ENCODE measurements at places on chromosomes 3 and 15.

DNA sequence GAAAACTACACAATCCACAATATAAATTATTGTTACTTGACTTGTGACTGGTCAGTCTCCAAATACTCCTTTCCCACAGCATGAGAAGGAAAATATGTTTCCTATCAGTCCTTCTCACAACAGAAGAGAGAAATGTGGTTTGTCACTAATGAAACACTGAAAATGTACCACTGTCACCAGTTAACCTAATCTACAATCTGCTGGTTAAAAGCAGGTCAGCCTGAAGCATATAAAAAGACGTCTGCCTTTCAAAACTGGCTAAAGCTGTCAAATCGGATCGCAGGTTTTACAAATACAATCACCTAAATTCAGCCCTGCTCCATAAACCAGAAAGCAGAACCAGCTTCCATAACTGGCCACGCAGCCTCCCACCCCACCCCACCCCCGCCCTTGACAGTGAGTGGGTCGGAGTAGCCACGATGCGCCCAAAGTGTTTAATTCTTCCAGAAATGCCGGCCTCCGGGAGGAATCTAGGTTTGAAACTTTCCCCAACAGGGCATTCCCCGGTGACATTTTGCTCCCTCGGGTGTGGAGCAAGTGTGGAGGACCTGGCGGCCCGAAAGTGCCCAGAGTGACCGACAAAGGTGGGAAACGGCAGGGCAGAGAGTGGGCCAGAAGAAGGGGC is 682 bp downstream of the ETFA start:
- peak; percentile 66 for DNase-seq

DNA sequence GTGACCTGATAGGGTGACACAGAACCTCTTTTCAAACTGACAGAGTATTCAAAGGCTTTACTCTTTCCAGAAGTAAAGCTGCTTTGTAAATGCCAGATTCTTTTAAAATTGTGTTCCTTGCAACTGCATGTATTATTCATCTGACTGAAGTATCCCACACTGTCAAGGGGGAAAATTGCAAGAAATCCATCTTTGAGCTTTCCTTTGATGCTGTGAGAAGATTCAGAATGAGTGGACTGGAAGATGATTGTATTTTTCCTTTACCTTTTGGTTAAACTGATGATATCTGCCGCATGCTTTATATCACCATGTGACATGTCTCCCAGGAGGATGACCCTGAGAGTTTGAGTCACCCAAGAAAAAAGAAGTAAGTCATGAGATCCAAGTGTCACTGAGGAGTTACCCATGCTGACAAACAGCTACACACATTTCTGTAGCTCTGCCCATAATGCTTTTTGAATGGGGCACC is 250.8 kb upstream of the CBLB start:
- DNase-seq: peak; percentile 31

DNA sequence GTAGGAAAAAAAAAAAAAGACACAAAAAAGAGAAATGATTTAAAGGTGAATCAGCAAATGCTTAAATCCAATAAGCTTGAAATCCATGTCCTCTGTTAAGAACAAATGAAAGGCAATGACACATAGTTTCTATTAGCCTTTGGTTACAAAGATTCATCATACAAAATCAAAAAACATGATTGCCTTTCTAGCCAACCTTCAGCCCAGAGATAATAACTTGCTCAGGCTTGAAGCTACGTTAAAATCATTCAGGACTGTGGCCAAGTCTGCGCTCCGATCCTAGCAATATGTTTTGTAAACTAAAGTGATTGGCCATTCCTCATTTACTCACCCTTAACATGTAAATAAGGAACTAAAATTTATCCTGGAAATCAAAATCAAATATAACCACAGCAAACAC is 556.7 kb downstream of the FGF12 start:
- no peak for DNase-seq

DNA sequence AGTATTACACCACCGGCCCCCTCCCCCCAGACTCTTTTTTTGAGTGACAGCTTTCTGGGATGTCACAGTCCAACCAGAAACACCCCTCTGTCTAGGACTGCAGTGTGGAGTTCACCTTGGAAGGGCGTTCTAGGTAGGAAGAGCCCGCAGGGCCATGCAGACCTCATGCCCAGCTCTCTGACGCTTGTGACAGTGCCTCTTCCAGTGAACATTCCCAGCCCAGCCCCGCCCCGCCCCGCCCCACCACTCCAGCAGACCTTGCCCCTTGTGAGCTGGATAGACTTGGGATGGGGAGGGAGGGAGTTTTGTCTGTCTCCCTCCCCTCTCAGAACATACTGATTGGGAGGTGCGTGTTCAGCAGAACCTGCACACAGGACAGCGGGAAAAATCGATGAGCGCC is 63.6 kb downstream of the AAGAB start:
- DNase-seq: no peak

DNA sequence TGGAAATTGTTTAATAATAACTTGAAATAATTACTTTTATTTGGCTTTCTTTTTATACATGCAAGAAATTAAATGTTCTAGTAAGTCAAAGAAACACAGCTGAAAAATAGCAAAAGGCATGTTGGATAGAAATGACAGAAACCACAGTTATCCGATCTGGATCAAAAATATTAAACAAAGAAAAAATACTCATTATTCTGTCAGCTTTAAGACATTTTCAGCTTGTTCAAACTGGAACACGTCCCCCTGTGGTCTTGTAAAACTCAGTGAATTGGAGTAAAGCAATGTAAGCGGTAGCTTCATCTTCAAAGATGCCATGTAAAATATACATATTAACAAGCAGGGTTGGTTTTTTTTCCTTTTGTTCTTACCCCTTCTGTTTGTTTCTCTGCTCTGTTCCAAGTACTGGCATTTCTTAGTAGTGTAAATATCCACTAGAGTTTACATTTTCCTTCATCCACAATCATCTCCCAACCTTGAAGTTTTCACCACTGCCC is 223.4 kb downstream of the IGSF11 start:
- no peak for DNase-seq

DNA sequence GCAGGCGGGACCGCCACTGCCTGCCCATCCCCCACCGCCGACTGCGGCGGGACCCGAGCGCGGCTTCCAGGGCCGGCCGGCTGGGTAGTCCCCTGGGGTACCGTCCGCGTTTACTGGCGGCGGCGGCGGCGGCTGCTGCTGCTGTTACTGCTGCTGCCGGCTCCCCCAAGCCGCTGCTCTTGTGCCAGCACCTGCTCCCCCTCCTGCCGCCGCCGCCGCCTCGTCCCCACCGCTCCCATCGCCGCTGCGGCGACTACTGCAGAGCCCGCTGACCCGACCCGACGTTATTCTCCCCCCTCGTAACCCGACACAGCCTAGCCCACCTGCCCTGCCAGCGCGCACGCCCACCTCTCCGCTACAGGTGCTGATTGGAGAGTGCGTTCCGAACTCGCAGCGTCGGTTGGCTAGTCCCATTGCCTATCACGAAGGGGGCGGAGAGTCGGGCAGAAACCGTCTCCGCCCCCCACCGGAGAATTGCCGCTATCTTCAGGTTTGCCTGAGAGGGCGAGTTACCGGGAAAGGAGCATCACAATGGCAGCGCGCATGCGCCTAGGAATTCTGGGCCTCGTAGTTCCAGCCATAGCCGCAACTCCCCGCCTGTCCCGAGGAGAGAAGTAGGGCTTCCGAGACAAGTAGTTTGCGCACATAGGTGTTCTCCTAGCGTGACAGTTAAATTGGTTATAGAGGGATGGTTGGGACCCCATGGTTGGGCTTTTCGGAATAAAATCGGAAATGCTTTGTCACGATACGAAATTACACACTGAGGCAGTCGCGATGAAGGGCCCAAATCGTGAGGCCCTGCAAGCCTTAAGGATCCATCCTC is at the start of gene TTBK2:
Gene TTBK2 (minus strand): TSS at position 260 of the 823 bp plus-strand sequence. CDS start 42,161 bp downstream, outside the sequence.
- peak; percentile 99 for DNase-seq

DNA sequence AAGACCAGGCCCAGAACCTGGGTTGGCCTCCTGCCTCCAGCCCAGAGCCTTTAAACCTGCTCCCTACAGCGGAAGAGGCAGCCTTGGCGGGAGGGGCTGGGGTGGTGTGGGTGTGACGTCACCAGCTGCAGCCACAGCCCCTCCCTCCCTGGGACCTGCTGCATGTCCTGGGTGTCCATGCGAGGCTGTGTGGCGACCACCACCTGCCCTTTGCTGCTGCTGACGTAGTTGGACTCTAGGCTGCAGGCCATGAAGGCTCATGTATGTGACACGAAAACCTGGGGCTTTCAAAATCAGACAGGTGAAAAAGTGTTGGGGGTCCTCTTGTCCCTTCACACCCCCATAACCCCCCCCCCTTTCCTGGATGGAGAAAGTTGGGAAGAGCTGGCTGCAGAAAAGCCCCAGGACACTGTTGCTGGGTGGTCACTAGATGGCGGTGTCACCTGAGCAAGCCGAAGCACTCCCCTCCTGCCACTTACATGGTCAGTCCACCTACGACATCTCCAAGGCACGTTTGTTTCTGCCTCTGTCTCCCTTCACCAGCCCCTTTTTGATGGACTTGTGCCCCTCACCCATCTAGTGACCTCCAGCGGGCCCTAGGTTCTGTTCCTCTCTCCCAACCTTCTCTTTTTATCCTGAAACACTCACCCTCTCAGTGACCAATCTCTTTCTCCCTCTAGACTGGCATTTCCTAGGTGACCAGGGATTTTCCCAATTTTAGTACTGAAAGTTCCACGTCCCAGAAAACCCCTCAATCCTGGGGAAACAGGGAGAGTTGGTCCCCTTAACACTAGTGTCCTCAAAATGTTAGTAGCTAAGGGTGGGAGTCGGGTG is 35.2 kb downstream of the SLC6A20 start:
- peak; percentile 63 for DNase-seq

DNA sequence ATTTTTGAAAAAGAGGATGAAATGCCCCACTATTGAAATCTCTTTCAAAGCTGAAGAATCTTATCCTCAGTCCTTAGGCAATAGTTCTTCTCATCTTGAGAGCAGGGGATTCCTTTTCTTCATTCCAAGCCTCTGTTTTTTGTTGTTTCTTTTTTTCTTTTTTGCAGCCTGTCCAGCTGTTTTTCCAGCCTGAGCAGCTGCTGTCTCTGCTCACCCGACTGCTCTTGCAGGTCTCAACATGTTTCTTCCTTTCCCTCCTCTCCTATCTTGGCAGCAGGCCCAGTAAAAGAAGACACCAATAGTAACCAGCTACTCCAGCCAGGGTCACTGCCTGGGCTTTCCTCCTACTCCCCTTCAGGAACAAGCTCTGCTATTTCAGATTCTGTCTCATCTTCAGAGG is 23.8 kb downstream of the MEX3B start:
- peak; percentile 75 for DNase-seq

DNA sequence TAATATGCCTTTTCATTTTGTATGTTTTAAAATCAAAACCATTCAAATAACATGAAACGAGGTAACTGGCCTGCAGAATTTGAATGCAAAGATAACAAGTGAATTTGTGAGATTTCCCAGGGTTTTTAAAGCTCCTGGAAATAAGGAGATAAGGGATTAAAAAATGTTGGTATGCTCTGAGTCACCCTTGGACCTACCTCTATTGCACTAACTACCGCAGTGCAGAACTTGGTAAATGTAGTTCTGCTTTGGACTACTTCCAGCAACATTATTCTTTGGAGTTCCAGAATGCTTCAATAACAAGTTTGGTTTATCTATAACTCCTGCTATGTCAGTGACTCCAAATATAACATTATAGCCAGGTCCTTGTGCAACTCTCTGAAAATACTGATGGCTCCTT is 201.7 kb downstream of the GAP43 start:
- peak; percentile 37 for DNase-seq

- DNase-seq: no peak
These were observed 187.8 kb downstream of the SHQ1 start for GRCh38 chr3:72660270-72661114.

- peak; percentile 42 for DNase-seq
These were observed at the start of gene FURIN for GRCh38 chr15:90868261-90868689. TSS of gene FURIN (plus strand) at chr15:90868588. CDS start at chr15:90875741, 7,153 bp downstream.

DNA sequence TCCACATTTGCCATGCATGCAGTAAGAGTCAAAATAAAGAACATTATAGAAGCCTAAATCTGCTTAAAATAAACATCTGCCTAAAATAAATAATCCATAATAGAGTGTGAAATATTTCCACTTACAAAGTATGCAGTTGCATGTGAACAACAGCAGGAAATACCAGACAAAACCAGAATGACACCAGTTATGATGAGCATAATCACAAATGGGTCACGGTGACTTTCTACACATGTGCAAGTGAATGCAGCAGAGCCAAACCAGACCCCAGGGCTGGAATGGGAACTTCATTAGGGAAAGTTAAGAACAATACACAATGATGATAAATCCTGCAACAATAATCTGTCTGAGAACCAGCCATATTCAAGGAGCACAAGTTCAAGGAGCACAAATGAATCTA is 615.5 kb downstream of the ROBO2 start:
- no peak for DNase-seq

DNA sequence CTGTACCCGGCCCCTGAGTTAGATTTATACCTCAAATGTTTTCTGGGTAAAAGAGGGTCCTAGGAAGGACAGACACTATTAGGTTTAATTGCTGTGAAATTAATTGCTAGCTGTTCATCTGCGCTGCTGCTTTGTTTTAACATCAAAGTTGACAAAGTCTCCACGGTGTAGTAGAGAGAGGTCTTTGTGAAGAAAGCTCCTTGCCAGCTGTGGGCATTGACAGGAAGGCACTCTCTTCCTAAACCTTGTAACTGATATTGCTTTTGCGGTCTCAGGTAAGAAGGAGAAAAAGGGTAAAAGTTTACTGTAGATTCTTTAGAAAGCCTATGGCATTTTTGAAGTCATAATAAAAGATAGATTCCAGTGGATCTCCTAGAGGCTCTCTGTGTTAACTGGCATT is 68.1 kb downstream of the PTPRG start:
- no peak for DNase-seq

DNA sequence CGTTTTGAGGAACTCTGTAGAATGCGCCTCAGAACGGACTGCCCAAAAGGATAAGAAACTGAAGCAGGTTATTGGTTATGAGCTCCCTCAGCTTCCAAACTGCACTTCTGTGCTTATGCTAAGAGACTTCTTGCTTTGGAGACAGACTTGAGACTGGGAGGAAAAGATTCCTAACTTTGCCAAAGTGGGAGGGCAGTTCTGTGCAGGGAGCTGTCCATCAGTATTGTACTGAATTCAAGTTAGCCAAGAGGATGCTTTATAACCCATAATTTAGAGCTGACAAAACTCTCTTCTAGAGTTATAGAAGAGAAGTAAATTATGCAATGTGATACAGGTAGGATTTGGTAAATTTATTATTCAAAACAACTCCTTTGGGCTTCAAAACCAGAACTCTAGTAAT is 519.8 kb upstream of the GBE1 start:
- DNase-seq: peak; percentile 1

DNA sequence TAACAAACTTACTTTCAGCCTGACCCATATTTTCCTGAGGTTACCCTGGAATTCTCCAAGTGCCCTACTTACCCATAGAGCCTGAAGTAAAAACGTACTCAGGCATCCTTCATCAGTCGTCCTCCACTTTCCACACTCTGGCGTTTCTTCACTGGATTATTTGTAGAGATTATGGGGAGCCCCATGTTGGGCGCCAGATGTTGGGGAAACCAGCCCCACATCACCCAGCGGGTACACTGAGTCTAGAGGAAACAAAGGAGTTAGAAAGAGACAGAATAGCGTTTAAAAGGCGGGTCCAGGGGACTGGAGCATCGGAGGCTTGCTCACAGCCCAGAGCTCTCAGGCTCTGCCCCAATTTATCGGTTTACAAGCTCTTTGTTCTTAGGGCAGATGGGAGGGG is 9.7 kb upstream of the SLC28A2 start:
- no peak for DNase-seq

- DNase-seq: no peak
These were observed 132.9 kb upstream of the IL12A start for GRCh38 chr3:159855599-159856346.

GRCh38 chr3:61864886-61865285 is 303.5 kb downstream of the PTPRG start:
- no peak for DNase-seq

- no peak for DNase-seq
These were observed 486.8 kb downstream of the GABRG3 start for GRCh38 chr15:27457766-27458165.

Data from OCI-M1 (cell line).